ENCODE measurements at places on chromosomes 7 and 10.

DNA sequence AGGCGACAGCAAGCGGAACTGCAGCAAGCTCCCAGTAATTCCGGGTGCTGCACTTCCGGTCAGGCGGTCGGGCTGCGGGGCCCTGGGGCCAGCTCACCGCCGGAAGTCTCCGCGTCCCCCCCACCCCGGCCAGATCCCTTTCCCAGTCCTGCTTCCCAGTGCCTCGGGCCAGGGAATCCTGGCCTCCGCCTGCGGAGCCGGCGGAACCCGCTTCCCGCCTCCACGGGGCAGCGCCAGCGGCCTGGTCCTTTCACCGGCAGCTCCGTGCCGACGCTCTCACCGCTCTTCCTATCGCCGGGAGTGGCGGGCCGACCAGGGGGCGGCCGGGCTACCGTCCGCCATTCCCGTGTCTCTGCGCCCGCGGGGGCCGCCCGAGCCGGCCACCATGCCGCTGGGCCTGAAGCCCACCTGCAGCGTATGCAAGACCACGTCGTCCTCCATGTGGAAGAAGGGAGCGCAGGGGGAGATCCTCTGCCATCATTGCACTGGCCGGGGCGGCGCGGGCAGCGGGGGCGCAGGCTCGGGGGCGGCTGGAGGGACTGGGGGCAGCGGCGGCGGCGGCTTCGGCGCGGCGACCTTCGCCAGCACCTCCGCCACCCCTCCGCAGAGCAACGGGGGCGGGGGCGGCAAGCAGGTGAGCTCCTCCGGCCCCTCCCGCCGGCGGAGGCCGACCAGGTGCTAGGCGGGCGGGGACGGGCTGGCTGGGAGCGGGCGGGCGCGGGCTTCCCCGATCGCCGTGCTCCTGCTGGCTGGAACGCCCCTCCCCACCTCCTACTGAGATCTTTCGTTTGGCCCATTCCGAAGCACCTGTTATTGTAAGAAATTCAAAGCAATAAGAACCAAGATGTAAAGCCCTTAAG lies at the start of gene GATAD1:
Gene GATAD1, plus strand, starts transcription at position 138 of the 860 bp plus-strand sequence. Its CDS starts 248 bp downstream, at position 386.
- DNase-seq = peak; percentile 91

- no peak for DNase-seq
Measured at GRCh38 chr7:88111954-88112471, 107.8 kb downstream of the SRI start.

DNA sequence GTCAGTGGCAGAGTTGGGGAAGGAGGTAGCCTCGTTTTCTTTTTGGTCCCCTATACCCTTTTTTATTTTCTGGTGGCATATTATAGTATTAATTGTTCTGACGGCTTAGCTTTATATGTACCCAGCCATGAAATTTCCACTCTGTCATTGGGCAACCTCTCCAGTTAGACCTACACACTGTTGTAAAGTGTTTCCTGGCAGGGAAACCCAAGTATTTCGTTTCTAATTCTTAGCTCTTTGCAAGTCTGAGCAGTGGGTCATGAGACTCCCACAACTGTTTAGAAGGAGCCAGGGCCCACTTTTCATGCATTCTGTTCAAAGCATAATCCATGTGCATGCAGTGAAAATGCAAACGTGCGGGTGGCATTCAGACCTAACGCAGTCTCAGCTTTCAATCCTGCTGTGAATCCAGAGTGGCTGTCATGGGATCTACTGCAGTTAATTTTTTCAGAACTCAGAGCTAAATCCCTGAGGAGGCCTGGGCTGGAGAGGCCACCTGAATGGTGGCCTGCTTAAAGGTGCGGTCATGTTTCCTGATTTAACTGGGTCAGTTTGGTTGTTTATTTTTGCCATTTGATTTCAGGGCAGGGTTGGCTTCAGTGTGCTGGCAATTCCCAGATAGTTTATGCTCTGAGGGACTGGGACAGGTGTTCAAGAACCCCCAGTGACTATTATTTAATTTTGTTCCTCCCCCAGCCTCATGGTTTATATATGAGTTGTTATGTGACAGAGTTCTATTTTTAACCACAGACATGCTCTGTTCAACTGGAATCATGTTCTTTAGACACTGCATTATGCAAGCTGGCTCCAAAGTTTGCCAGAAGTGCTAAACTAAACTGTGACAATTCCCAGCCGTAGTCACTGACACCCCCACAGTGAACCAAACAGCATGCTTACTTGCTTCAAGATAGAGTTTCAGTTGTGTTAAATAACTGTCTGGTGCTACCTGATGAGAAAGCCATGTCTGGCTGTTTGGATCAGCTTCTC lies 27.4 kb upstream of the SYPL1 start:
- DNase-seq = no peak

GRCh38 chr10:25565570-25565969 lies 368.5 kb upstream of the MYO3A start:
- DNase-seq = no peak

DNA sequence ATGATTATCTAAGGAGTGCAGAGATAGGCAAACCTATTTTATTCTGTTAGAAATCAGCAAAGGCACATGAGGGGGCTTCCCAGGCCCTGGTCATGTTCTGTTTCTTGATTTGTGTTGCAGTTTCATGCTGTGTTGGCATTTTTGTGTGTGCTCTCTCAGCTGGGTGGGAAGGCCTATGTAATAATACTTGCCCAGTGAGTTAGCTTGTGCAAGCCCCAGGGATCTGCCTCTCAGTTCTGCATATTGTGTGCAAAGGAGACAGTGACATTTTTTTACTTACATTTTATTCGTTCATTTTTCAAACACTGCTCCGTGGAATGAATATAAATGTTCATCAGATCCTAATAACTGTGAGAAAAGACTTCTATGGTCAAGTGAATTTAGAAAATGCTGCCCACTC lies 119.0 kb downstream of the VWC2 start:
- DNase-seq = no peak

DNA sequence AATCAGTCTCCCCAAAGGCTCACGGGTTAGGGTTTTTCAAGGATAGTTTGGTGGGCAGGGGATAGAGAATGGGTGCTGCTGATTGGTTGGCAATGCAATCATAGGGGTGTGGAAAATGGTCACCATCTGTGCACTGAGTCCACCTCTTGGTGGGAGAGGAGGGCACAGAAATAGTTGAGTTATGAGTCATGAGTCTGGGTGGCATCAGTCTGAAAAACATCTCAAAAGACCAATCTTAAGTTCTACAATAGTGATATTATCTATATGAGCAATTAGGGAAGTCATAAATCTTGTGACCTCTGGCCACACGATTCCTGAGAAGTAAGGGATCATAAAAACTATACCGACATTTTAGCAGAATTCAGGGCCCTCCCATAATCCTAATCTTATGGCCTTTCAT lies 62.7 kb downstream of the LGI1 start:
- DNase-seq = peak; percentile 89

All from RPMI7951 (cell line).